Pulmonary artery endothelial cell (primary cell): ENCODE measurements at places on chromosomes 4 and X. TPM values are rescaled to one million over a fixed set of nuclear protein-coding genes. Genes with fewer than 3 reads are reported as not detected.

HMX1 gene
- not detected in 2 replicates for total RNA-seq

TEX13B gene
- total RNA-seq, result not detected in 2 replicates

EDNRA gene
- total RNA-seq, result 0.07 TPM in 2 replicates

SHROOM3 gene
- 3.3 and 8.1 TPM in 2 replicates for total RNA-seq

AFP gene
- total RNA-seq, result not detected in 2 replicates

TEX13C gene
- total RNA-seq, result not detected in 2 replicates

GRCh38 chr4:48945981-48946380 lies 39.4 kb upstream of the OCIAD2 start:
- DNase-seq, result no peak

GRCh38 chr4:167606551-167606950 lies 372.3 kb upstream of the SPOCK3 start:
- DNase-seq, result no peak

DNA sequence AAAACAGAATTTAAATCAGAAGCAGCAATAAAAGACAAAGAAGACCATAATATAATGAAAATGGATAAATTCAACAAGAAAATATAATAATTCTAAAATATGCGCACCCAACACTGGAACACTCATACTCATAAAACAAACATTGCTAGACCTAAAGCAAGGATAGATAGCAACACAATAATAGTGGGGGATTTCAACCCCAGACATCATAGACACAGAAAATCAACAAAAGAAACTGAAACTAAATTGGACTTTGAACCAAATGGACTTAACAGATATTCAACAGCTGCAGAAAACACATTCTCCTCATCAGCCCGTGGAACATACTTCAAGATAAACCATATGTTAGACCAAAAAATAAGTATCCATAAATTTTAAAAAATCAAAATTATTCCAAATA lies 1552.6 kb downstream of the C4orf33 start:
- no peak for DNase-seq

DNA sequence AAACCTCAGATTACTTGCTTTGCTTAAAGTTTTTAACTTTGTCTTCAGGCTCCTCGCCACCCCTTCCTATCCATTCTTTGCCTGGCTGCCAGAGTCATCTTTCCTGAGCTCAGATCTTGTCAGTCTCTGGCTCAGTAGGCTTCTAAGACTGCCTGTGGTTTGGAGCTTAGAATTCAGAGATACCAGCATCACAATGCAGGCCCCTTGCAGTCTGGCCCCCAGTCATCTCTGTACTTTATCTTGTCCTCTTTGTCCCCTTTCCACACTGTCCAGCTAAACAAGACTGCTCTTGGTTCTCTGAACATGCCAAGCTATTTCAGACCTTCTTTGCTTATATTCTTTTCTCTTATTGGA lies 3.0 kb downstream of the KIAA0232 start:
- DNase-seq, result no peak

DNA sequence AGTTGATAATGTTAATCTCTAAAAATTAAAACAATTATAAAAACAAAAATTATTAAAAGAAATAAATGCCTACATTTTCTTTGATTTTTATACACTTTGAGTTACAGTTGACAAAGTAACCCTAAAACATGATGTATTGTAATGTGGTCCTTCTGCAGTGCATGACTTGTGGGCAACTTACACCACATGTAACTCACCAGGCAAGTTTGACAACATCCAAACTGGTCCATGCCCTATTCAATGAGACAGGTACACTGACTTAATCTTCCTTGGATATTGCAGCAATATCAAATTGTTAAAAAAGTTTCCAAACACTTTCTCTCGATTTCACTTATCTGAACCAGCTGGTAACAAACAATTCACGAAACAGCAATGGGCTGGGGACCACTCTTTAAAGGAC lies 81.5 kb downstream of the FTHL17 start:
- DNase-seq, result no peak

DNA sequence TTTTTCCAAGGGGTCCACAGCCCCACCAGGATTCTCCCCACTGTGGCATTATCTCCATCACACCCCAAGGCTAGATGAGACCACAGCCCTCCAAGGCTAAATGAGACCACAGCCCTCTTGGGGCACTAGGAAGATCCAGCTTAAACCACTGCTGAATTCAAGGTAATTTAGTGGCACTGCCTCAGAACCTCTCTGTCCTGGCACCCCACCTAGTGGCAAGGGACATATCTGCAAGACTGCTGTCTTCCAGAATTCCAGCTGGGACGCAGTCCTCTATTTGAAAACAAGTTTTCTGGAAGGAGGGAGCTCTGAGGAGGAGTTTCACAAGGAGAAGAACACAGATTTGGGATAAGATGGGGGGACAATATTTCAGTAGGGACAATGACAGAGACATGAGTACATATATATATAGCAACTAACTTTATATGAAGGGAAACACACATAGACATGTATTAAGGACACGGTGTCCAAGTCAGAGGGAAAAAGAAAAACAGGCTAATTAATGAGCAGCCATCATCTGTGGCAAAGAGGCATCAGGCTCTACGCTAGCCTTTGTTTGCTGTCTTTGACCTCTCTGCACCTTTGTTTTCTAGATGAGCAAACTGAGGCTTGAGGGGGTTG lies 9.3 kb downstream of the CETN2 start:
- no peak for DNase-seq

GRCh38 chr4:147060151-147060931 lies 114.7 kb upstream of the TTC29 start:
- no peak for DNase-seq

DNA sequence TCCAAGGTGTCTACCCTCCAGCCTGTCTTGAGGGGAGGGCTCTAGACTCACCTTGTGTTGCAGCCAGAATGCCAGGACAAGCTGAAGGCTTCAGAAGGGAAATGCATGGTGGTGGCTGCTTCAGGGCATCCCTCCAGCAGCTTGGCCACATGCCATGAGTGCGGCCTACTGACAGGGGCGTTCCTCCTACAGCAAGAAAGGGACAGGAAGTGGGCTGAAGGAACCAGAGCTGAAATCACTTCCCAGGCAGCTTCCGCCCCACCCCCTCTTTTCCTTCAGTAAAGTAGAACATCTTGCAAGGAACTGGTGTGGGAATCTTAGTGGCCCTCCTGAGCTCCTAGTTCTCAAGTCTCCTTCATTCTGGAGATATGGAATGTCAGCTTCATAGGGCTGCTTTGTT lies 167.5 kb upstream of the DGKK start:
- no peak for DNase-seq
